Stimulated activated CD8-positive, alpha-beta memory T cell treated with anti-CD3 and anti-CD28 coated beads, Interleukin-2, amount 100 ng/mL, for 48 hours (primary cell): ENCODE measurements at places on chromosomes 3 and 15.

DNA sequence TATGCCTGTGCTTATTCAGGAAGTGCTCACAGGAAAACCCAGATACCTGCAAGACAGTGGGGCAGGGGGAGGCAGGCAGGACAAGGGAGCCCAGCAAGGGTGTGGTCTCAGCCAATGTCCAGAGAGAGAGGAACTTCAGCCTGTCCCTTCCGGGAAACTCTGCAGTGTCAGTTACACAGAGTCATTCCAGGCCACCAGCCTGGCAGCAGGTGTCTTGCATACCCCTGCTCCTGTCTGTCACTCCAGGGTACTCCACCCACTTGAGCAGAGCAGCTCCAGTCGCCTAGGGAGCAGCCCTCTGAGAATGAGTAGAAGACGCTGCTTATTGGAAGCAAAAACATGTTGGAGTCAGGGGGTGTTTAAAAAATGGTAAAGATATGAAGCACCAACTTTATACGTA is 431.2 kb upstream of the RGMA start:
- DNase-seq = no peak

DNA sequence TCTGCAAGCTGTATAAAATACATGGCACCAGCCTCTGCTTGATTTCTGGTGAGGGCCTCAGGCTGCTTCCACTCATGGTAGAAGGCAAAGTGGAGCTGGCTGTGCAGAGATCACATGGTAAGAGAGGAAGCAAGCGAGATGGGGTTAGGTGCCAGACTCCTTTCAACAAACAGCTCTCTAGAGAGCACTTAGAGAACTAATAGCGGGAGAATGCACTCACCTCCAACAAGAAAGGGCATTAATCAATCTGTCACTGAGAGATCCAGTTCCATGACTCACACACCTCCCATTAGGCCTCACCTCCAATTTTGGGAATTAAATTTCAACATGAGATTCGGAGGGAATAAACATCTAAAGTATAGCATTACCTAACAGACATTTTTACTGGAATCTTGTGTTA is 644.1 kb upstream of the ARRDC4 start:
- no peak for DNase-seq

GRCh38 chr3:24020036-24020691 is 75.1 kb downstream of the NR1D2 start:
- DNase-seq = no peak

DNA sequence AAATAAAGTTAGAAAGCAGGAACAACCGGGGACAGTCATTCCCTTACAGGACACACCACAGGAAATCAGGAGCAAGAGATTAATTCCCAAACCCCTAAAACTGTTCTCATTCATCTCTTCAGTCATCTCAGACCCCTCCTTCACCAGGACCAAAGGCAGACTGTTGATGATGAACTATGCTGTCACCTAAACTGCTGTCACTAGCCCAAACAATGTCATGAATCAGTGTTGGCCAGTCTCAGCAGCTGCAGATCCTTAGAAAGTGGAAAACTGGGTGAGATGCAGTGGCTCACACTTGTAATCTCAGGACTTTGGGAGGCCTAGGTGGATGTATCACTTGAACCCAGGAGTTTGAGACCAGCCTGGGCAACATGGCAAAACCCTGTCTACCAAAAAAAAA is 909.6 kb downstream of the ROBO1 start:
- DNase-seq = no peak

DNA sequence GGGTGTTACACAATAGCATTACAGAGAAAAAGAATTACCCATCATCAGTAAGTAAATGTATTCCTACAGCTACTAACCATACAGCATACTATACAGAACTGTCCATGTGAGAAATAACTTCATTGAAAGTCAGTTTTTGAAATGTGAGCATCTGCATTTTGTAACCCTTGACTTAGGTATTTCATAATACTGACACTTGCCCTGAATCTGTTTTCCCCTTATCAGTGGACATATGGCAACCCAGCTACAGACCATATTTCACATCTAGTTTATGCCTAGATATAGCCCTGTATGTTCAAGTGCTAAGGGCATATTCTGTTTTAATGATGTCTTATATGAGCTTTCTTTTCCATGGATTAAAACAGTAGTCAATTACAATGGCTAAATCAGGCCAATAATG is 297.6 kb downstream of the TBC1D5 start:
- no peak for DNase-seq

GRCh38 chr15:65048241-65048640 is 3.1 kb downstream of the SLC51B start:
- DNase-seq = no peak

- DNase-seq = no peak
Observed at GRCh38 chr3:113055201-113055600, 64.4 kb downstream of the GTPBP8 start.

DNA sequence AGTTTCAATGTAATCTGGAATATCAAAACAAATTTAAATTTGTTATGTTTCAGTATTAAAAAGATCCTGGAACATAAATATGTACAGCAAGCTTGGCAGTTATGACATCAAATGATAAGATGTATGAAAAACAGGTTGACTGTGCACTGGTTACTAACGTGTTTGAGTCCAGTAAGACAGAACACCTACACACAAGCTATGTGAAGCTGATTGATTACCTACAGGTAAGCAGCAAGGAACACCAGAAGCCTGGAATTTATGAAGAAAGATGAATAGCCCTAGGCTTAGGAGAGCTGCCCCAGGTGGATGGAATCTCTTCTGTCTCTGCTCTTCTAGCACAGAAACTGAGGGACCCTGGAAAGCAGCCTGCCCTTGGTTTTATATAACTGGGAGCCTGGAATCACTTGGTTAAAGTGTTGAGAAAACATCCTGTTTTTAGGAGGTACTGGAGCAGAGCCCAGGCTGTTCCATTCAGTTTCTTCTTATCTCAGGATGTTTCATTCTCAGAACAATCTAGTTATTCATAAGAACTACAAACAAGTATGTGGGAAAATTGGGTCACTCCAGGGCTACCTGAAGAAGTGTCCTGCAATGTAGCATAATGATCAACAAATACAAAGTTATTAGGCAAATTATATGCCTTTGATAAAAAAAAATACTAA is 36.3 kb downstream of the SLITRK3 start:
- no peak for DNase-seq

- DNase-seq = no peak
Observed at GRCh38 chr3:169610888-169611291, 52.6 kb downstream of the MECOM start.

- no peak for DNase-seq
Observed at GRCh38 chr3:46664188-46664970, 29.1 kb downstream of the ALS2CL start.

GRCh38 chr3:104564045-104564643 is 802.6 kb upstream of the ALCAM start:
- DNase-seq = peak; percentile 19

DNA sequence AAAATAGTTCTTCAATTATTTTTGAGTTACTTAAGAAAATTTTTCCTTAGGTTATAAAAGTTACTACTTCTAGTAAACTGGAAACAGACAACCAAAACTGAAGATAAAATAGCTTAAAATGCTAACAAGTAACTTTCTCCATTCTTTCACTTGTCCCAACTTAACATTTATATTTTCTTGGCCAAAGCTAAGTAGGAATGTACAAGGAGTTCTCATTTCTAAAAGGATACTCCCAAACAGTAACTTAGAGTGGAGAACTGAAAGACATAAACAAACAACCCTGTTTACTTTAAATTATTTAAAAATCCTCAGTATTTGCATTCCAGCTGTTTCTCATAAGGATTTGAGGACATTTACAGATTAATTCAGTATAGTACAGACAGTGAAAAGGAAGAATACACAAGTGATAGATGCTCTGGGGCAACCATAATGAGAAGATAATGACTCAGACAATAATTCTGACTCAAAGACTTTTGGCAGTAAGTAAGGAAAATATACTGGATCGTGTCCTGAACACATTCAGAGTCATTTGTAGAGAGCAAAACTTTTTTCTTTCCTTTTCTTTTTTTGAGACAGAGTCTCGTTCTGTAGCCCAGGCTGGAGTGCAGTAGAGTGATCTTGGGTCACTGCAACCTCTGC is 29.2 kb upstream of the ANXA2 start:
- DNase-seq = no peak

- DNase-seq = no peak
Observed at GRCh38 chr3:112738366-112738765, 97.4 kb upstream of the CCDC80 start.

DNA sequence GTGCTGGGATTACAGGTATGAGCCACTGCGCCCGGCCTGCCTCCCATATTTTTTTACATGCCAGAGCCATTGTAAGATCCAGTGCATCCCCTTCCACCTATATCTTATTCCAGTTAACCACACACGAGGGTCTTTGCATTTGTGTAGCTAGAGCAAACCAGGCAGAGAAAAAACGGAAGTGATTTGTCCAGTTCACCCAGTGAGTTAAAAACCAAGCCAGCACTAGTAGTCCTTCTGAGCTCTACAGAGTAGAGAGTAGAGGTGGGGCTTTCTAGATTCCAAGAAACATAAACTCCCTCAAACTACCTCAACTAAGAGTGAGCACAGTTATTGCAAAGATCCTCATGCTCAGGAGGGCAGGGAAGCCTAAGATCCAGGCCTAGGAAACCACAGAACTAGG is 34.7 kb downstream of the TMEM158 start:
- DNase-seq = no peak

GRCh38 chr15:80202641-80203360 is 49.2 kb downstream of the CTXND1 start:
- no peak for DNase-seq

DNA sequence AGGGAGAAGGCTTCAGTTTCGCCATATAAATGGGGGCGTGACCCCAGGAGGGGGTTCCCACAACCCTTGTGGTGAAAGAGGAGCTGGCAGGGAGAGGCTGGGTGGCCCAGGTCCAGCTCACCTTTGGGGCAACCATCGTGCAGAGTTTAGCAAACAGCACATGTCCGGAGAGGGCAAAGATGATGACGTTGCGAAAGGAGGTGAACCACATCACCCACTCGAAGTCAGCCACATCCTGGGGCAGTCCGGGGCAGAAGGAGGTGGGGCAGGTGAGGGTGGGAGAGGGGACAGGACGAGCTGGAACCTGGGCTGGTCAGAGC is 3.7 kb downstream of the HHATL start:
- DNase-seq = no peak

GRCh38 chr15:73800662-73801345 is 47.7 kb upstream of the INSYN1 start:
- DNase-seq = no peak

DNA sequence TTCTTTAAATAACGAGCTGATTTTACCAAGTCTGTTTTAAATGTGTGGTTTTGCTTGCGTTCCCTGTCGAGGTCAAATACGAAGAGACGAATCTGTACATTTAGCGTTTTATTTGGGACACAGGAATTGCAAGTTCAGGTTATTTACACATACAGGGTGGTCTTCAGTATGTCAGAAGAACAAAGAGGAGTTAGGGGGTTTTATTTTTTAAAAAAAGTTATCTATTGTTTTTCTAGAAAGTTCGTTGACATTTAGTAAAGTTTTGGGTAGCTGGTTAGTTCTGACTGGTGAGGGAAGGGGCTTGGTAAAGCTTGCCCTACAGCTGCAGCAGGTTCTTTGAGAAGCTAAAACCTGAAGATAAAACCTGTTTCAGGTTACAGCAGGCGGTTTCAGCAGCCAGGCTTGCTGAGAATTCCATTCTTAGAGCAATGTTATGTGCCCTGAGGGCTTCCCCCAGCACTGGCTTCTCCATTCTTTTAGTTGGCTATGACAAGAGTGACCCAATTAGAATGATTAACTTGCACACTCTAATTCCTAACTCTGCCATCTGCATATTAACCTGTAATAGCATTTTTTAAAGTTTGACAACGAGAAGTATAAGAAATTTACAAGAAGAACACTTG is 815 bp upstream of the ZNF280D start:
- no peak for DNase-seq

DNA sequence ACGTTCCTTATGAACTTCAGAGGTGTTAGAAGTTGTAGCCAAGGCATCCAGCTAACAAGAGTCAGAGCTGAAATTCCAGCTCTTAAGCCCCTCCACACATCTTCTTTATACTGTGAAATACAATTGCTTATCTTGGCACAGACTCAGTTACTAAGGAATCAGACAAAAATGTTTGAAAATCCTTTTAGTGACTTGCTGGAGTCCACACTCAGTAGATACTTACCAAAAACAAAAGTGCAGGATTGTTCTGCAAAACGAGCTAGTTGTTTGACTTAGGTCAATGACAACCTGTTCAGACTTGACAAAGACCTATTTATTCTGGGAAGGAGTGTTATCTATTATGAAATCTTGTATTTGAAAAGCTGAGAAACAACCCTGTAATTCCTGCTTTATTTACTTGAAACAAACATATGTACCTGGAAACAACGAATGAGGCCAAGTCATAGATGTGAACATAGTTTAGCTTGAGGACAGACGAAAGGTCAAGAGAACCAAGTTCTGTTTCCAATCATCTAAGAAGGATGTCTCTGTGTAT is 38.5 kb downstream of the B3GNT5 start:
- DNase-seq = no peak

- DNase-seq = no peak
Observed at GRCh38 chr3:123711356-123711755, 126.5 kb upstream of the HACD2 start.

- DNase-seq = no peak
Observed at GRCh38 chr3:128408012-128408692, 58.5 kb downstream of the DNAJB8 start.

GRCh38 chr3:108133858-108134554 is 43.2 kb upstream of the CD47 start:
- no peak for DNase-seq

DNA sequence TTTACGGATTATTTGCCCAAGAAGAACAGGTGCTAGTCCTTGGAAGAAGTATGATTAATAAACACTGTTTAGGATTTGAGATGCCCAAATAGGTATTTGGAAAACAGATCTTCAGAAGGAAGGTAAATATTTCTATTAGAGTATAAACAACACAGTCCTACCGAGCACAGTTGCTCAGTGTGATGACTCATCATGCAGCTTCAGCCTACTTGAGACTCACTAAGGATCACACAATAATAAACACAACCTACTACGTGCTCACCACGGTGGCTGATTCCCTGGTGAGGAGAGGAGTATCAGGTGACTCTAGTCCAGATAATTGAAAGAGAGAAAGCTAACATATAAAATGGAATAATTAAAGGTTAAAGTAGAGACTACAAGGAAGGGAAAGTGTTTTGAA is 72.0 kb downstream of the PDZRN3 start:
- DNase-seq = no peak

DNA sequence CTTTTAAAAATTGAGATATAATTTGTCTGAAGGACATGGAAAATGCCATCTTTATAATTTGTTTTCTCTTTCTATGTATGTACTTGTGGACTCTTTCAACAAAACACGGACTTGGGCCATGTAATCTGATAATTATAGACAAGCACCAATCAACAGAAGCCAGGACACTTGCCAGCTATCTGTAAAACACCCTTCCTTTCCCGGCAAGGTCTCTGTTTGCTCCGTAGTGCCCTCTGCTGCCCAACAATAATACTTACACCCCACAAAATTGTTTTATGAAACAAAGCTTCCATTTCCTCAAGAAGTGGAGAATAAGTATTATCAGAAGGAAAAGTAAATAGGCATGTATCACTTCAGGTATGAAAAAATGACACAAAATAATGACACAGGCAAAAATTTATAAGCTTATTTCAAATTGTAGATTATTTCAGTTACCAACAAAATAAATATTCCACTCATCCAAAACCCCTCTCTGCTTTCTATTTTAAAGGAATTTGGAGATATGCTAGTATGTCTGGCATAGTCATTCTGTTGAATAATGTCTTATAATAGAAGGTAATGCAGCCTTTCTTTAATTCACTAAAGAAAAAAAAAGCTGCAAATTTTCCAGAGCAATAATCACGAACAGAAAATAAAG is 32.8 kb downstream of the MYH15 start:
- peak; percentile 10 for DNase-seq

GRCh38 chr3:177725165-177725564 is 527.9 kb upstream of the TBL1XR1 start:
- DNase-seq = no peak
